ENCODE measurements at places on chromosomes 16 and 17. TPM values are rescaled to one million over a fixed set of nuclear protein-coding genes. Genes with fewer than 3 reads are reported as not detected.

Gene UTP4
- total RNA-seq: 48.0 TPM

GRCh38 chr16:23254338-23254737 lies 47.8 kb upstream of the SCNN1B start:
- no peak overlapping the region for H3K27ac ChIP-seq
- H3K4me1 ChIP-seq: peaks cover 1% of the 10 kb centered on the region
- DNase-seq: no peak
- no peak overlapping the region for H3K4me3 ChIP-seq
- no peaks in the 10 kb centered on the region for H3K27me3 ChIP-seq

DNA sequence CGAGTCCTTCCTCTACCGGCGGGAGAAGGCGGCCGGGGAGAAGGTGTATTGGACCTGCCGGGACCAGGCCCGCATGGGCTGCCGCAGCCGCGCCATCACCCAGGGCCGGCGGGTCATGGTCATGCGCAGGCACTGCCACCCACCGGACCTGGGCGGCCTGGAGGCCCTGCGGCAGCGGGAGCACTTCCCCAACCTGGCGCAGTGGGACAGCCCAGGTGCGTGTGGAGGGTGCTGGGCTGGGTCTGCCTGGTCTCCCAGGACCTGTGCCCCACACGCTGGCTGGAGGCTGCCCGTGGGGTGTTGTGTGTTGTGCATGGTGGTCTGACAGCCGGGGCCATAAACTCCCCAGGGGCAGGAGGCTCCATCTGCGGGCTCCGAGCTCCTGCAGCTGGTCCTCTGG lies 25.4 kb downstream of the FLYWCH1 start:
- H3K4me3 ChIP-seq: no peak overlapping the region
- H3K4me1 ChIP-seq: no peaks in the 10 kb centered on the region
- no peak overlapping the region for H3K27ac ChIP-seq
- no peaks in the 10 kb centered on the region for H3K27me3 ChIP-seq
- H3K36me3 ChIP-seq: peaks cover 23% of the 10 kb centered on the region
- no peak for DNase-seq

DNA sequence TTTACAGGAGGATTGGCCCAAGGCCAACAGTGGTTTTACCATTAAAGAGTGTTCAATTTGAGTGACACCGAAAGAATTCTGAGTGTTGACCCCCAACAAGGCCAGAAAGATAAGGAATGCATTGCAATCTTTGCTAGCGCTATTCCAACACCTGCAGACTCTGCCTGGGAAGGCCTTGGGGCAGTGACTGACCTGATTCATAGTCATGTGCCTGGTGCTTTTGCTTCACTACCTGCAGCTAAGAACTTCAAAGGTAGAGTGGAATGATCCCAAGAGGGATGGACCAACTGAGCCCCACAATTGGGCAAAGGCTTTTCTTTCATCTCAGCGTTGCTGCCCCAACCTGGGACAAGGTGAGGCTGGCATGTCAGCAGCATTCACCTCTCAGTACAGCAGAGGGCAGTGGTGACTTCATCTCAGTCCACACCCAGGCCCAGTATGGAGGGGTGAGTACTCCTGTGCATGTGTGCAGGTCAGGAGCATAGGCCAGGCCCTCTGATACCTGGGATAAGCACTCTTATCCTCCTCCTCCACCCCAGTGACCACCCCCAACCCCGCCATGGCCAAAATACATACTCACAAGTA lies 149.6 kb upstream of the GNAO1 start:
- no peaks in the 10 kb centered on the region for H3K36me3 ChIP-seq
- no peak overlapping the region for H3K4me3 ChIP-seq
- H3K4me1 ChIP-seq: no peaks in the 10 kb centered on the region
- H3K27me3 ChIP-seq: peaks cover 1% of the 10 kb centered on the region

GRCh38 chr17:55897301-55897700 lies 146.4 kb downstream of the PCTP start:
- H3K27ac ChIP-seq: no peak overlapping the region
- H3K27me3 ChIP-seq: peaks cover 8% of the 10 kb centered on the region
- no peaks in the 10 kb centered on the region for H3K4me1 ChIP-seq
- no peak for DNase-seq

DNA sequence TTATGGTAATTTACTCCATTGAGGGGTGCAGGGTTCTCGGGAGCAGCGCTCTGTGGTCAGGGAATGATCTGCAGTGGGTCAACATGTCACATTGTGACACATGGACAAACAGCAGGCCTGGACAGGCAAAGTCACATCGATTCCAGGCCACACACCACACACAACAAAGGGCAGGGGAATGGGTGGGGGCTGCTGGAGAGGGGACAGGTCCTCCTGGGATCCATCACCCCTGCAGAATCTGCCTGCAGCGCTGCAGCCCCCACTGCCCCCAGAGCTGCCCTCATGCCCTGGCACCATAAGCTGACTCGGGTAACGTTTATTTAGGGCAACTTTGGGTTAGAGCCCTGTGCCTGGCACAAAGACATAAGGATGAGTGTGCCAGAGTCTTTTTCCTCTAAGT lies 9.1 kb downstream of the PEMT start:
- H3K4me1 ChIP-seq: peaks cover 17% of the 10 kb centered on the region
- no peaks in the 10 kb centered on the region for H3K27me3 ChIP-seq
- H3K36me3 ChIP-seq: peaks cover 8% of the 10 kb centered on the region
- DNase-seq: no peak
- H3K27ac ChIP-seq: no peak overlapping the region
- no peak overlapping the region for H3K4me3 ChIP-seq

DNA sequence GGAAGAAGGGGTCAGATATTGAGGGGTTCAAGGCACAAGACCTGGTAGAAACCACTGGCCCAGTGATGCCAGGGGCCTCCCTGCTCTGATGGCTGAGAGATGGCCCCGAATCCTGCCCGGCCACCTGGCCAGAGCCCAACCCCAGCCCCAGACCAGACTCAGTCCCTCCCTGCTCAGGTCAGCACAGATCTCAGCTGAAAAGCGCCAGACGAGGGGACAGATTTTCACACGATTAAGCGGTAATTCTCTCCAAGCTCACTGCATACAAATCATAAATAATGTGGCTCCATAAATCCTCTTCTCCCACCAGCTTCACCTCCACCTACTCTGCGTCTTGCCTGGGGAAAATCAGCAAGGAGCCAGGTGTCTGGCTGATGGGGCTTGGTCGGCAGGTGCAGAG lies 57.1 kb downstream of the ENGASE start:
- no peaks in the 10 kb centered on the region for H3K36me3 ChIP-seq
- H3K27ac ChIP-seq: no peak overlapping the region
- DNase-seq: no peak
- H3K4me1 ChIP-seq: no peaks in the 10 kb centered on the region
- H3K4me3 ChIP-seq: no peak overlapping the region

- H3K27ac ChIP-seq: peak overlapping the region; percentile 69
- H3K4me3 ChIP-seq: no peak overlapping the region
- H3K27me3 ChIP-seq: no peaks in the 10 kb centered on the region
- peaks cover 65% of the 10 kb centered on the region for H3K4me1 ChIP-seq
- DNase-seq: no peak
These were observed 14.5 kb upstream of the MTSS2 start for GRCh38 chr16:70700101-70701020.

Gene FSCN2
- total RNA-seq: 13.3 TPM

Gene SPNS2
- 12.2 TPM for total RNA-seq

DNA sequence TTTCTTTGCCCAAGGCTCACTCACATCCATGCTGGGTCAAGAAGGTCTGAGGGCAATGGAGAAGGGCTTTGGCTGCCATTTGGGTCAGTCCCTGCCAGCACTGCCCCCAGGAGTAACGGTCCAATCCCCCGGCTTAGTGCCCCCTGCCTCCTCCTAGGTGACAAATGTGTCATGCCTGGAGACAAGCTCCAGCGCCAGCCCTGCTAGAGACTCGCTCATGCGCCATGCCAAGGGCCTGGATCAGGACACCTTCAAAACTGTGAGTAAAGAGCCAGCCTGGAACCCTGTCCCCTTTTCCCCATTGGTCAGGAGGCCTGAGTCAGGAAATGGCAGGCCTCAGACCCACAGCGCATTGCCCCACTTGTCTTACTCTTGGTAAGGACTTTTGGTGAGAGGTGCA lies 3.3 kb downstream of the CHCT1 start:
- H3K4me3 ChIP-seq: no peak overlapping the region
- H3K27me3 ChIP-seq: no peaks in the 10 kb centered on the region
- peaks cover 6% of the 10 kb centered on the region for H3K4me1 ChIP-seq
- no peak for DNase-seq
- H3K36me3 ChIP-seq: no peaks in the 10 kb centered on the region

DNA sequence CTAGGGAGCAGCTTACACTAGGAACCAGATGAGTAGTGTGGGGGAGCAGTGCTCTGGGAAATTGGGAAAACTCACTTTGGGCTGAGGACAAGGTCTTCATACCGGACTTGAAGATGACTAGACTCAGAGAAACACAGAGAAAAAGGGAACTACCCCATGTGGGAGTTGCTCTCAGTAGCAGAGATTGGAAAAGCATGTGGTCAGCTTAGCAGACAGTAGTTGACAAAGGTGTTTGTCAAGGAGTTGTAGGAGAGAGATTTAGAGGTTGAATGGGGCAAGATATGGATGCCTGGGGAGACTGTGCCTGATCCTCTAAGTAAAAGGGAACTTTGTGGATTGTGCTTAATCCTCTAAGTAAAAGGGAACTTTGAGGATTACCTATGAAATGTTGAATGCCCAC lies 194.5 kb upstream of the COX10 start:
- H3K27ac ChIP-seq: no peak overlapping the region
- H3K27me3 ChIP-seq: no peaks in the 10 kb centered on the region
- DNase-seq: no peak
- peaks cover 5% of the 10 kb centered on the region for H3K4me1 ChIP-seq
- no peaks in the 10 kb centered on the region for H3K36me3 ChIP-seq

DNA sequence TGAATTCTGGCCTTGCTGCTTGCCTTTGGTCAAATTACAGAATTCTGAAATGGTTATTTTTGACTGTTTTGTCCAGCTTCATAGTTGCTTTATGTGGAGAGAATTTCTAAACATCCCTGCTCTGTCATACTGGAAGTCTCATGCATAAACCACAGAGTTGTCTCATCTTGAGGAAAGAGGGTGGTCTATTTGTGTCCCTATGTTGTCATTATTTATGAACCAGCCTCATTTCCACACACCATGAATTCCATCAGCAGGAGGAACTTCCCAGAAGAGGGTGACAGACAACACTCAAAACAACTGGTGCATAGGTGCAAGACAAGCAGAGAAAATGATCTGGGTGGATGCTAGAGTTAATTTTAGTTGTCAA lies 525.8 kb upstream of the GOT2 start:
- H3K4me1 ChIP-seq: no peaks in the 10 kb centered on the region
- no peak overlapping the region for H3K4me3 ChIP-seq
- no peak overlapping the region for H3K27ac ChIP-seq
- peaks cover 1% of the 10 kb centered on the region for H3K27me3 ChIP-seq
- no peaks in the 10 kb centered on the region for H3K36me3 ChIP-seq
- DNase-seq: no peak

DNA sequence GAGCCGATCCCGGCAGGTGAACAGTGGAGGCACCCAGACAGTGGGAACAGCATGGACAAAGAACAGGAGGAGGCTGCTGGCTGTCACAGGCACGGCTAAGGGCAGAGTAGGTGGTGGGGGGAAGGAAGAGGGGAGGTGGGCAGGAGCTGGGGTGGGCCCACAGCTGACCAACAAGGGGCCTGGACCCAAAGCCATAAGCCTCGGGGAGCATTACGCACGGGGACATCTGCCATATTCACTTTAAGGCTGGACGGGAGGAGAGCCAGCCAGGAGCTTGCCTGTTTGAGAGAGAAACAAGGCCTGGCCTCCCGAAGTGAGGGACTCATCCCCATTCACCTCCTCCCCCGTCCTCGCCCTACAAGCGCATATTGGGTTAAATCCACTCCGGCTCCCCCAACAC lies 19.6 kb upstream of the HAP1 start:
- no peak overlapping the region for H3K4me3 ChIP-seq
- DNase-seq: no peak
- peaks cover 16% of the 10 kb centered on the region for H3K36me3 ChIP-seq
- peak overlapping the region; percentile 21 for H3K27ac ChIP-seq

DNA sequence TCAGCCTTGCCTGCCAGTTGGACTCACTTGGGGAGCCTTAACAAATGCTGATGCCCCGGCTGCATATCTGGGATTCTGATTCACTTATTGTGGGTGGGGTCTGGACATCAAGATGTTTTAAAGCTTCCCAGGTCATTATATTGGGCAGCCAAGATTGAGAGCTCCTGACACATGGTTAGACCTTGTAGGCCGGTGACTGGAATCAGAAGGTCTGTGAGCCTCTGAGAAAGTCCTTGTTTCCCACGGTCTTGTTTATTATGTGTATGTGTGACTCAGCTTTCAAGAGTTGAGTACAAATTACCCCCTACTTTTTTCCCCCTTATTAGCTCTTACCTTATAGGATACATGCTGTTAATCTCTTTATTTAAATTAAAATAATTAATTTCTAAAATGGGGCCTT lies 103.5 kb downstream of the ABCC1 start:
- H3K36me3 ChIP-seq: peaks cover 38% of the 10 kb centered on the region
- H3K27me3 ChIP-seq: no peaks in the 10 kb centered on the region
- H3K4me3 ChIP-seq: no peak overlapping the region

Gene TBC1D3E
- not detected for total RNA-seq

DNA sequence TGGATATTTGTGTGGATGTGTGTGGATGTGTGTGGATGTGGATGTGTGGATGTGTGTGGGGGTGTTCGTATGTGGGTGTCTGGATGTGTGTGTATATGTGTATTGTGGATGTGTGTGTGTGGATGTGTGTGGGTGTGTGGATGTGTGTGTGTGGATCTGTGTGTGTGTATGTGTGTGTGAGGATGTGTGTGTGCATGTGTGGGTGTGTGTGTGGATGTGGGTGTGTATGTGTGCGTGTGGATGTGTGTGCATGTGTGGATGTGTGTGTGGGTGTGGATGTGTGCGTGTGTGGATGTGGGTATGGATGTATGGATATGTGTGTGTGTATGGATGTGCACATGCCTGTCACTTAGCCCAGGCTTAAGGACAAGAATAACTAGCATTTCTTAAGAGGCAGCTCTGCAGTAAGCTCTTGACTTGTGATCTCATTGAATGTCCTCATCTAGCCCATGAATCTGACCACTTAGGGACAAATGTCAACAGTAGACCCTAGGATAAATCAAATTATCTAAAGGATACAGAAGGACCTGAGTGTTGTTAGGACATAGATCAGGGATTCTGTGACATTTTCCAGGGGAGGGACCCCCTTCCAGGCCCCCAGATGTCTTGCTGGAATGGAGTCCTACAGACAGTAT lies 83.5 kb downstream of the BMERB1 start:
- DNase-seq: no peak
- H3K27ac ChIP-seq: no peak overlapping the region
- H3K36me3 ChIP-seq: no peaks in the 10 kb centered on the region

Gene CMTM2
- 0.51 TPM for total RNA-seq

All from mesothelial cell of epicardium (in vitro differentiated cells).